Astrocyte (in vitro differentiated cells and primary cell): ENCODE measurements at places on chromosomes 7 and 10.

GRCh38 chr10:72505435-72505834 is 120.4 kb downstream of the MICU1 start:
- no peaks in the 10 kb centered on the region for H3K36me3 ChIP-seq
- no peaks in the 10 kb centered on the region for H3K27me3 ChIP-seq
- no peak overlapping the region for H3K4me3 ChIP-seq
- no peak for DNase-seq

DNA sequence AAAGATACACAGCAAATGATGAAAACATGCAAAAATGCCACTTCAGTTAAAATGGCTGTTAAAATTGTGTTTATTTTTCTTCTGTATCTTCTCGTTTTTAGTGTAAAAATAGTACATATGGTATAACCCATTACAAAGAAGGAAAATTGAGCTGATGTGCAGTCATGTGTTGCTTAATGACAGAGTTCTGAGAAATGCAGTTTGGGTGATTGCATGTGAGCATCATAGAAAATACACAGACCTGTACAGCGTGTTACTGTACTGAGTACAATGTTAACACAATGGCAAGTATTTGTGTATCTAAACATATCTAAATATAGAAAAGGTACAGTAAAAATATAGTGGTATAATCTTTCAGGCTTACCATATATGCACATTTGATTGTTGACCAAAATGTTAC is 7.3 kb downstream of the DMTF1 start:
- peaks cover 18% of the 10 kb centered on the region for H3K4me1 ChIP-seq
- peaks cover under 1% of the 10 kb centered on the region for H3K36me3 ChIP-seq
- DNase-seq, result no peak
- H3K27ac ChIP-seq, result no peak overlapping the region

- no peaks in the 10 kb centered on the region for H3K36me3 ChIP-seq
- H3K4me1 ChIP-seq, result no peaks in the 10 kb centered on the region
- DNase-seq, result no peak
- H3K27ac ChIP-seq, result no peak overlapping the region
- no peaks in the 10 kb centered on the region for H3K27me3 ChIP-seq
Measured at GRCh38 chr7:50213622-50214017, 90.9 kb upstream of the IKZF1 start.

- no peak overlapping the region for H3K27ac ChIP-seq
- H3K4me1 ChIP-seq, result no peaks in the 10 kb centered on the region
- H3K4me3 ChIP-seq, result no peak overlapping the region
- H3K36me3 ChIP-seq, result no peaks in the 10 kb centered on the region
- no peak for DNase-seq
Measured at GRCh38 chr7:147062897-147063296, 946.3 kb downstream of the CNTNAP2 start.

GRCh38 chr7:30330134-30331111 is 46.0 kb downstream of the ZNRF2 start:
- peak; percentile 17 for DNase-seq
- H3K27me3 ChIP-seq, result no peaks in the 10 kb centered on the region
- no peak overlapping the region for H3K4me3 ChIP-seq
- no peaks in the 10 kb centered on the region for H3K36me3 ChIP-seq
- no peaks in the 10 kb centered on the region for H3K4me1 ChIP-seq
- no peak overlapping the region for H3K27ac ChIP-seq

DNA sequence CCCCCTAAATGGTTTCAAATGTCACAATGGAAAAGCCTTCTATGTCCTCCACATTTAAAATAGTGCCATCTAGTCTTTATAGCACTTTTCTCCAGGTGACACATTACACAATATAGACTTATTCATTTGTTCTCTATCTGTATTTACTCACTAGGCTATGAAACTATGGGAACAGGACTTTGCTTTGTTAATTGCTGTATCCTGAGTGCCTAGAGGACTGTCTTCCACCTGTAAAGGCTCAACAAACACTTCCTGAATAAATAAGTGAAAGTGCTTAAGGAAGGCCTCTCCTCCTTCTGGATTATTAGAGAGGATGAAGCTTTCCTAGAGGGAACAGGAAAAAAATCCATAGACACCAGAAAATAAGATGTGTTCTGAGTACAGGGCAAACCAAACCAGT is 397.6 kb upstream of the LRRN3 start:
- no peaks in the 10 kb centered on the region for H3K36me3 ChIP-seq
- no peaks in the 10 kb centered on the region for H3K4me1 ChIP-seq
- DNase-seq, result no peak
- H3K4me3 ChIP-seq, result no peak overlapping the region
- H3K27ac ChIP-seq, result no peak overlapping the region
- H3K27me3 ChIP-seq, result no peaks in the 10 kb centered on the region

DNA sequence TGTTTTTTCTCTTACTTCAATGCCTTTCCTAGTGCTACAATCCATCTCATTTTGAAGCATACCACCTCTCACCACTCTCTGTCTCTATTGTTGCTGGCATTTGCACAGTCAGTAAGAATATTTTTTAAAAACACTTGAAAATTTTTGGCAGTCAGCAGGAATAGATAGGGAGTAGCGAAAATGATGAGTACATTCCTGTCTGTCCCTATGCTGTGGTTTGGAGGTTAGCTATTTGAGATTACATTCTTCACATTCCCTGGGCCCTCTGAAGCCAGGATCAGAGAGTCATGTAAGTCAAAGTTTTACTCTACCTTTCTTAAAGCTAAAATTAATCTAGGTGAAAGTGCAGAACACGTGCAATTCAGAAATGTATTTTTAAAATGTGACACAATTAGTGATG is 53.0 kb upstream of the MAGI2 start:
- no peaks in the 10 kb centered on the region for H3K4me1 ChIP-seq
- H3K27ac ChIP-seq, result no peak overlapping the region
- no peaks in the 10 kb centered on the region for H3K36me3 ChIP-seq
- no peak overlapping the region for H3K4me3 ChIP-seq
- H3K27me3 ChIP-seq, result no peaks in the 10 kb centered on the region
- DNase-seq, result peak; percentile 68

GRCh38 chr10:71474702-71475242 is 78.1 kb downstream of the CDH23 start:
- H3K4me3 ChIP-seq, result no peak overlapping the region
- peaks cover 18% of the 10 kb centered on the region for H3K27me3 ChIP-seq
- no peaks in the 10 kb centered on the region for H3K36me3 ChIP-seq
- H3K27ac ChIP-seq, result no peak overlapping the region
- no peaks in the 10 kb centered on the region for H3K4me1 ChIP-seq
- no peak for DNase-seq

GRCh38 chr10:27844223-27844622 is 98.6 kb upstream of the MKX start:
- H3K27me3 ChIP-seq, result no peaks in the 10 kb centered on the region
- H3K4me1 ChIP-seq, result no peaks in the 10 kb centered on the region
- H3K4me3 ChIP-seq, result no peak overlapping the region

- no peak overlapping the region for H3K27ac ChIP-seq
- H3K4me1 ChIP-seq, result peaks cover 9% of the 10 kb centered on the region
- DNase-seq, result no peak
- no peaks in the 10 kb centered on the region for H3K36me3 ChIP-seq
- no peak overlapping the region for H3K4me3 ChIP-seq
Measured at GRCh38 chr10:18504161-18504560, 147.2 kb downstream of the NSUN6 start.

DNA sequence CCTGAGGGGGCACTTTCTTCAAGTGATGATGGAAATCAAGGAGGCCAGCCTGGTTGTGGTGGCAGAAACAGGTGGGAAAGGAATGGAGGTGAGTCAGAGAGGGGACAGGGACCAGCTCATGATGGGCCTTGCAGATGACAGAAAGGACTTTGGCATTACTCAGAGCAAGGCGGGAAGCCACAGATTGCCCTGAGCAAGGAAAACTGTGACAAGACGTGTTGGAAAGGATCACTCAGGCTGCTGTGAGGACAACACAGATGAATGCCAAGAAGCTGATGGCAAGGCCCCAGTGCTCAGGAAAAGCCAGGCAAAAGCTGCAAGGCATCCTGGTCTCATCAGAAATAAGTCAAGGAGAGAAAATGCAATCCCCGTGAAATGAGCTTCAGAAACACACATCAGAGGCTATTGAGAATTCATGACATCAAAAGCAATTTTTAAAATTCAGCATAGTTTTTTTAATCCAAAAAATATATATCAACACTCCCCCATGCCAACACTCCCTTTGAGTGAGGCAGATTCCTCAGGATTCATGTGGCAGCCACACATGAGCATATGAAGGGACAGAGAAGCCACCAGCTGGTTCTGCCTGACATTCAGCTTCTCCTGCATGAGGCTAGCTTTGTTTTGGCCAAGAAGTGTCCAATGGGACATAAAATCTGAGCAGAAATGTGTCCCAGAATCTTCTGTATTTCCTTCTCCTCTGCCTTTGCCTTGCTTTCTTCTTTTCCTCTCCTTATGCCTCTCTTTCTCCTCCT is 244.5 kb upstream of the MYO3A start:
- no peak for DNase-seq
- no peaks in the 10 kb centered on the region for H3K27me3 ChIP-seq
- H3K4me1 ChIP-seq, result no peaks in the 10 kb centered on the region
- H3K27ac ChIP-seq, result no peak overlapping the region
- H3K4me3 ChIP-seq, result no peak overlapping the region
- H3K36me3 ChIP-seq, result no peaks in the 10 kb centered on the region

GRCh38 chr7:129612112-129613015 is 844 bp downstream of the NRF1 start:
- no peaks in the 10 kb centered on the region for H3K36me3 ChIP-seq
- H3K27me3 ChIP-seq, result no peaks in the 10 kb centered on the region
- H3K27ac ChIP-seq, result peak overlapping the region; percentile 95
